ENCODE measurements at places on chromosomes 16 and 17. TPM values are rescaled to one million over a fixed set of nuclear protein-coding genes. Genes with fewer than 3 reads are reported as not detected.

The BMERB1 gene
- 19.5 TPM for total RNA-seq

The HSD17B2 gene
- total RNA-seq: not detected

The KRT38 gene
- not detected for total RNA-seq

The HSD17B1 gene
- 1.3 TPM for total RNA-seq

The HS3ST3B1 gene
- total RNA-seq: 2.9 TPM

The GOSR1 gene
- 58.1 TPM for total RNA-seq

The ETV4 gene
- total RNA-seq: 78.4 TPM

The PRM2 gene
- total RNA-seq: not detected

The CRYM gene
- 17.8 TPM for total RNA-seq

The SECTM1 gene
- 0.28 TPM for total RNA-seq

The ZNF688 gene
- 4.5 TPM for total RNA-seq

- DNase-seq: no peak
These were observed 105.2 kb downstream of the C16orf95 start for GRCh38 chr16:87212026-87212425.

DNA sequence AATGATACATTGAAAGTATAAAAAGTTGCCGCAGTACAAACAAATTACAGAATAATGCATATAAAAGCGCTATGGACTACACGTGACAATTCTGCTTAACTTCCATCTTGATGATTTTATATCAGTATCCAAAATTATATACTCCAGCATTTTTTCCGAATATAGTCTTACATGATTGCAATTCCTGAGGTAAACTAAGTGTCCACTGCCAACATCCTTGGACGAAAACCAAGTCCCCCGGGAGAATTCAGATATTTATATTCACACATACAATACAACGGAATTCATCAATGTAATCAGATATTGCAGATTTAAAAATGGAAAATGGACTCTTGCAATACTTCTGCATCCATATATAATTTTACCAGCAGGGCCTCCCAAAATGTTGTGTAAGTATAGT, 8.9 kb upstream of the MYH11 start:
- no peak for DNase-seq

GRCh38 chr16:1993731-1994131, 4.0 kb downstream of the SYNGR3 start:
- DNase-seq: no peak

GRCh38 chr16:78362524-78363135, 263.2 kb downstream of the WWOX start:
- no peak for DNase-seq

DNA sequence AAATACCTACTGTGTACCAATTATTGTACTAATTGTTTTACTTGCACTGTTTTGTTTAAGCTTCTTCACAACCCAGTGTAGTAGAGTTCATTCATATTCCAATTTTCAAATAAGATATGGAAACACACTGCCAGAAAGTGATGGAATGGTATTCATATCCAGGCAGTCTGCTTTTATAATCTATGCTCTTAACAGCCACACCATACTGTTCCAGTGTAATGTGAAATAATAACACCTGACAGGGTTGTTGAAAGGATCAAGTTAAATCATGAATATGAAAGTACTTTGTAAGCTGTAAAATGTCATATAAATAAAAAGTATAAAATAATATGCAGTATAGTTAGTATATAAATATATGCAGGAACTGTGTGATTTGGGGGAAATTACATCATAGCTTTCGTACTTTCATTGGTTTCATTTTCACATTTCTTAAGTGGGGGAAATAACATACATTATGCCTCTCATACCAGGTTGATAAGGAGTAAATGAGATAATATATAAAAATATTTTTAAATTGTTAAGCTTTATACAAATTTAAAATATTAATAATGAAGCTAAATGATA, 230.8 kb downstream of the TANC2 start:
- DNase-seq: no peak

DNA sequence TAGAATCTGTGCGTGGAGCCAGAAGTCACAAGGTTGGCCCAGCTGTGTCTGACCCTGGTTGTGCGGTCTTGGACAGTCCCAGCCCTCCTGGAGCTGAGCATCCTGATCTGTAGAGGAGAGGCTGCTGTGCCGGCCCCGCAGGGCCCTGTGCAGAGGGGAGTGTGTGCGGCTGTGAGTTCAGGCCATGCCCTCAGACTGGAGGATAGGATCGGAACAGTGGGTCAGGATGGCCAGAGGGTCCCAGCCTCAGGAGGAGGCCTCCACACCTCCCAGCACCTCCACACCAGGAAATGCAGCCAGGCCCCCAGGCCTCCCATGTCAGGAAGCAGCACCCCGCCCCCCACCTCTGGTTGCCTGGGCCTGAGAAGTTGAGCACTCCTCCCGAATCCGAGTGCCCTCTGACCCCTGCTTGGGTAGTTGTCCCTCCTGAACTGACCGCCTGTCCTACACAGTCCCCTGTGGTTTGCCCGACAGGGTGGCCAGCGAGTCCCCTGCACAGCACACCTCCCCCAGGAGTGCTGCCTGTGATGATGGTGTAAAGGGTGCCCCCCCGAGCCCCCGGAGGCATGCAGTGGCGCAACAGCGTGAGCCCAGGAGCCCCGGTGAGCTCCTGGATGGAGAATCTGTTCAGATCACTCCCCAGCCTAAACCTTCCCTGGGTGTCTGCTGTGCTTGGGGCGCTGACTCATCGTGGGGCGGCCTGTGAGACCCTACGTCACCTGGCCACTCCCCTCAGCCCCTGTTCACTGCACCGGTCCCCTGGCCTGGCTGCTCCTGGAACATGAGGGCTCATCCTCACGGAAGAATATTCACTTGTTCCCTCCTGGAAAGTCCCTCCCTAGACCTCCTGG, 285.2 kb downstream of the SEC14L1 start:
- peak; percentile 82 for DNase-seq

- DNase-seq: no peak
These were observed 20.6 kb downstream of the ZNF423 start for GRCh38 chr16:49835161-49835777.

GRCh38 chr17:512926-513325, 160.3 kb upstream of the RPH3AL start:
- DNase-seq: no peak

DNA sequence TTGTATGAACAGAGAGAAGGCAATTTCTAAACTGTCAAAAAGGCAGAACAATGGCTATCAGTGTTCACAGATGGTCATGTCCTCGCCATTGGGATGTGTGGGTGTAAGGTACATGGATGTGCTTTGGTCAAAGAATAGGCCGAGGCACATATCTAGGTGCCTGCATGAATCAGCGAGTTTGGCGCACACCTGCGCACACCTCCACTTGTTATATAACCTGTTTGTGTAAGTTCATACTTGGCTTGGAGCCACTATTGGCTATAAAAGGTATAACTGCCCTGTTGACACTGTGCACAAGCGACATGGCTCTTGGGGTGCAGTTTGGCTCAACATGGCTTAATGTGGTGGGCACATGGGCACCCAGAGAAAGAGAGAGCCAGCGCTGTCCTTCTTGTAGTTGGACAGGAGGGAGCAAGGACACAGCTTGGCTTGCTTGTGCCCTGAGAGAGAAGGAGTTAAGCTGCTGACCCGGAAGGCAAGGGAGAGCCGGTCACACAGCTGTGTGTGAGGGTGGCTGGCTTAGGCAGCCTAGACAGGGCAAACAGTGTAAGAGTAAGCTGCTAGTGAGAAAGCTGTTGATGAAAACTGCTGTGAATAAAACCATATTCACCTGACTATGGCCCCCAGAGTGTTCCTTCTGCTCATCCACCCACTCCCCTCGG, 499.1 kb downstream of the KCNJ2 start:
- no peak for DNase-seq

DNA sequence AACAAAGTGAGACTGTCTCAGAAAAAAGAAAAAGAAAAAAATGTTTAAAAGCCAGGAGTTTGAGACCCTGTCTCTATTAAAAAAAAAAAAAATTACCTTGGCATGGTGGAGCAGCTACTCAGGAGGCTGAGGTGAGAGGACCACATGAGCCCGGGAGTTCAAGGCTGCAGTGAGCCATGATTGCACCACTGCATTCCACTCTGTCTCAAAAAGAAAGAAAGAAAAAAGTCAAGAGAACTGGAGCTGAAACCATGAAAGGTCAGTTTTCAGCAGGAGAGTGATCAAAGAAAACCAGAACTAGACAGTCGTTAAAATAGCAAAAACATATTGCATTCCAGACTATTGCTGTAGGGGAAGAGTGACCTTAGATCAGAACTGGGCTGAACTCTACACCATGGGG, 8.8 kb downstream of the QPRT start:
- no peak for DNase-seq

DNA sequence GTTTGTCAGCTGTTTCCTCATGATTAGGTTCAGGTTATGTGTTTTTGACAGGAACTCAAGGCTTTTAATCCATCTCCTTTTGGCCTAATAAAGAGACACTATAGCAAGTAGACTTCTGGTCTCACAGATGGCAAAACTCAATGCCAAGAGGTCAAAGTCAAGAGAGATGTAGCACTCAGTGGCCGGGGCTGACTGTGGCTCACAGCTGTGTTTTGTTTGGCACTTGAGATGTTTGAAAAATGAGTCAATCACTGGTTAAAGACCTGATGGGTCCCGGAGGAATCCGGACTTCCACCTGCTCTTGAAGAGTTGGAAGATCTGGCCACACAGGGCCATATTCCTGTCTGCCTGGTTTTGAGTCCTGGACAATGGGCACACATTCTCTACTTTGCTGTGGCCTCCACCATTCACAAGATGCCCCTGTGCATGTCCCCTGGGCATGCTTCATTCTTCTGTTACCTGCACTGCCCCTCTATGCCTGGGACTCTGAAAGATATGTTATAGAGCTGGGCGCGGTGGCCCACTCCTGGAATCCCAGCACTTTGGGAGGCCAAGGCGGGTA, 210.3 kb downstream of the SNX29 start:
- DNase-seq: no peak

- DNase-seq: no peak
These were observed 197.8 kb upstream of the PIRT start for GRCh38 chr17:11035681-11036080.

- DNase-seq: no peak
These were observed 29.5 kb upstream of the GSE1 start for GRCh38 chr16:85583491-85584181.

- no peak for DNase-seq
These were observed 242.2 kb downstream of the SHISA9 start for GRCh38 chr16:13143551-13143950.

DNA sequence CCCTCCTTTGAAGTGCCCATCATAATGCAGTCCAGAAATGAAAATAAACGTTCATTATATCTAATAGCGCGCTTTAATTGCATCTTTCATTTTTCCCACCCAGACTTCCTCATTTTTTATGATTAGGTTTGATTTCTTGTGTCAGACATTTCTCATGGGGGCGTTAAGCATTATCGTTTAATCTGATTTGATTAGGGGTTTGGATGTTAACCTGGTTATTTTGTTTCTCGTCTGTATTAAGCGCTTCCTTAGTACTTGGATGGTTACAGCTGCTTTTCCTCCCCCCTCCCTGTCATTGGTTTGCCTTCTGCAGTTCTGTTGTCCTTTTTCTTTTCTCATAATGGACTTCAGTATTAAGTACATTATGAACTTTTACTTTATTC, 540 bp downstream of the MFSD11 start:
- no peak for DNase-seq

DNA sequence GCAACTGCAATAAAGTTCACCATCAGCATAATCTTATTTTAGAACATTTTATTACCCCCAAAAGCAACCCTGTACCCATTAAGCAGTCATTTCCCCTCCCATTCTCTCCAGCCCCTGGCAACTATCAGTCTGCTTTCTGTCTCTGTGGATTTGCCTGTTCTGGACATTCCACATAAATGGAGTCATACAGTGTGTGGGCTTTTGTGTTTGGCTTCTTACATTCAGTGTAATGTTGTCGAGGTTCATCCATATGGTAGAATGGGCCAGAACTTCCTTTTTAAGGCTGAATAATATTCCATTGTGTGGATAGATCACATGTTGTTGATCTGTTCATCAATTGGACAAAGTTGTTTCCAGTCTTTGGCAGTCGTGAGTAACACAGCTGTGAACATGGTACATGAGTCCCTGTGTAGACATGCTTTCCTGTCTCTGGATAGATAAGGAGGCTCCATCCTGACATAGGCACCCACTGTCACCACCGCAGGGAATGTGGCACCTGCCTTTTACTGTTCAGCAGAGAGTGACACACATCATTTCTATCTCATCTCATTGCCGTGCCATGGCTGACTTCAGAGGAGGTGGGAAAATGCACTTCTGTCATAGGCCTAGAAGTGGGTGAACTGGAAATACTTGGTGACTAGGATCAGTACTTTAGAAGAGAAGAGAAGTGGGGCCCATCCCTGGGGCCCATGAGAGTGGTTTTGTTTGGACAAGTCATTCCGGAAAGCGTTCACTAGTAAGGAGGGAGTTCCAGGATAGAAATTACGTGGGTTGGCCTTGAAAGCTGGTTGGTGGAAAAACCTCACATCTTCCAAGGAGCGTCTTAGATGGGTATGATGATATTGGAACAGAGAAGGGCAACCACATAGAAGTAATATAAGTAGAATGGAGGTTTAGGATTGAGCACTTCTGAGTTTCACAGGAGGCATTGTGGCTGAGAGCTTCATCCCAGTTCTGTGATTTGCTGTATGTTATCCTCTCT, 25.8 kb downstream of the EPN2 start:
- no peak for DNase-seq

GRCh38 chr16:27231692-27232060, 28.4 kb downstream of the KDM8 start:
- DNase-seq: no peak

GRCh38 chr16:47486856-47487255, 25.7 kb downstream of the PHKB start:
- DNase-seq: no peak

DNA sequence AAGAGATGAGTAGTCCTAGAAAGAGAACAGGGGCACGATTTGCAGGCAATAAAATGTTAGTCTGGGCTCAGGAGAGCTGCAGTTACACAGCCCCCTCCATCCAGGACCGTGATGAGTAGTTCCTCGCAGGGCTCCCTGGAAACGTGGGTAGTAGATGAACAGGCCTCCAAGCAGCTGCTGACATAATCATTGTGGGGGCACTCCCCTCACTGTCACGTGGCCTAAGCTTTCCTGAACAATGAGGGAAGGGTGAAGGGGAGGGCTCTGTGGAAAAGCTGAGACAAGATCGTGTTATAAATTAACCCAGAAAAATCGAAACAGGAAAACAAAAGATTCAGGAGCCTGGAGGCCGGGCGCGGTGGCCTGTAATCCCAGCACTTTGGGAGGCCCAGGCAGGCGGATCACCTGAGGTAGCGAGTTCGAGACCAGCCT, 1.3 kb upstream of the PER1 start:
- DNase-seq: peak; percentile 55

GRCh38 chr17:5019475-5019956, 15.7 kb downstream of the SLC52A1 start:
- DNase-seq: no peak

GRCh38 chr16:23279721-23280153, 22.4 kb upstream of the SCNN1B start:
- DNase-seq: peak; percentile 82
